ENCODE measurements at places on chromosomes 11 and 22.
A peak's percentile ranks its signal among the peaks of the same experiment; 100 is the strongest.

GRCh38 chr11:7532405-7533145, 18.8 kb downstream of the PPFIBP2 start:
- DNase-seq: no peak

DNA sequence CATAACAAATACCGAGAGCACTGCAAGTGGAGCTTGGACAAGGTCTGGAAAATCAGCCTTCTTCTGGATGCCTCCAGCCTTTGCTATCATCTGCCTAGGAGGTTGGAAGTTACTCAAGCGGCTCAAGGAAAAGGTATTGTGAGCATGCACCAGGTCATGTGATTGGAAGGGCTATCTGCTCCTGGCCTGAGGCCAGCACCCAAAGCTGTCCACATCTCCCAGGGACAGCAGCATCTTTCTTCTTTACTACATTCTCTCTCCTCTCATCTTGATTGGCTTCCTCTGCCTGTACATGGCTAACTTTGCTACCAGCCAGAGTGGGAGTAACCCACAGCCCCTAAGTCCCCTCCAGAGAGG, 44.2 kb upstream of the AMPD3 start:
- no peak for DNase-seq

GRCh38 chr22:48887394-48888332, 940.0 kb downstream of the BRD1 start:
- no peak for DNase-seq

- DNase-seq: no peak
Observed at GRCh38 chr11:35293035-35293434, 126.3 kb downstream of the SLC1A2 start.

- DNase-seq: no peak
Observed at GRCh38 chr11:105897161-105897560, 124.9 kb downstream of the MSANTD4 start.

DNA sequence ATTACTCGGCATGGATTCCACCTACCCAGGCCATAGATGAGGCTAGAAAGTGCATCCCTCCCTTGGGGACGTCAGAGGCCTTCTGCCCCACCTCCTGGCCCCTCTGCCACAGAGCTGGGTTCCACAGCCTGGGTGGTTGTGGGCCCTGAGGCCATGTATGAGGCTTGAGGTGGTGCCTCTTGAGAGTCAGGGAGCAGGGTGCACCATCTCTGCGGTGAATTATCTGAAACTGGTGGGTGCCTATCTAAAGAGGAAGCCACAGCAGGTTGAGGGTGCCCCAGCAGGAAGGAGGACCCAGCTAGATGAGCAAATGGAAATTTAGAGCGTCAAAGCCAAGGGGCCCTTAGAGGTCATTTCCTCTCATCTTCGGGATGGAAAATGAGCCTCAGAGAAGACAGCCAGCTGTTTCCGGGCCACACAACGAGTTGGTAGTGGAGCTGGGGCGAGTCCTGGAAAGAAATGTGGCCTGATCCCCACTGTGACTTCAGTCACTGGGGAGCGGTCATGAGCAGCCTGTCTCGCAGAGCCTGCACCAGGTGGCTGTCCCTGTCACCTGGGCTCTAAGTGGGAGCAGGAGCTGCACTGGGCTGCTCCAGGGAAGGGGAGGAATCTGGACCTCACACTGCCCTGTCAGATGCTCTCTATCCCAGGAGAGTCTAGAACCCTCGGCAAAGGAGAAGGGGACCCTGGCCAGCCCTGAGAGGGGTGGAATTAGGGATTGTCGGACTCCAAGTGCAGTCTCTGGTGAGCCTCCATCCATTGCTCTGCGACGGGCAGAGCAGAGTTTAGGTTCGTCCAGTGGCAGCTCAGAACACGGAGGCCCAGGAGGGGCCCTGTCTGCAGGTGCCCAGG, 7.3 kb downstream of the ADORA2A start:
- no peak for DNase-seq

- no peak for DNase-seq
Observed at GRCh38 chr11:69968396-69969347, 109.4 kb upstream of the ANO1 start.

DNA sequence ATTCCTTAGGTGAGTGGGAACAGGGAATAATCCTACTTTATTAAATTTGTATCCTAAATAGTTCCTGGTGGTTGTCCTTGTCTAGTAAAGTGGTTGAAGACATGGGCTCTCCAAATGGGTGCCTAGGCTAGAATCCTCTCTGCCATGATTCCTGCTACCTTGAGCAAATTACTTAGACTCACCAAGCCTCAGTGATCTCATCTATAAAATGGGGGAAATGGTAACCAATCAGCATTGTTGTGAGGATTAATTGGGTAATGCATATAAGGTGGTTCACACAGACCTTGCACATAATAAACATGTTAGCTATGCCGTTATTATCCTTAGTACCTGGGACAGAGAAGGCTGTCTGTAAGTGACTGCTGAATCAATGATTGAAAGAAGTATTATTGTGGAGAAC, 109.9 kb downstream of the FAR1 start:
- DNase-seq: no peak

DNA sequence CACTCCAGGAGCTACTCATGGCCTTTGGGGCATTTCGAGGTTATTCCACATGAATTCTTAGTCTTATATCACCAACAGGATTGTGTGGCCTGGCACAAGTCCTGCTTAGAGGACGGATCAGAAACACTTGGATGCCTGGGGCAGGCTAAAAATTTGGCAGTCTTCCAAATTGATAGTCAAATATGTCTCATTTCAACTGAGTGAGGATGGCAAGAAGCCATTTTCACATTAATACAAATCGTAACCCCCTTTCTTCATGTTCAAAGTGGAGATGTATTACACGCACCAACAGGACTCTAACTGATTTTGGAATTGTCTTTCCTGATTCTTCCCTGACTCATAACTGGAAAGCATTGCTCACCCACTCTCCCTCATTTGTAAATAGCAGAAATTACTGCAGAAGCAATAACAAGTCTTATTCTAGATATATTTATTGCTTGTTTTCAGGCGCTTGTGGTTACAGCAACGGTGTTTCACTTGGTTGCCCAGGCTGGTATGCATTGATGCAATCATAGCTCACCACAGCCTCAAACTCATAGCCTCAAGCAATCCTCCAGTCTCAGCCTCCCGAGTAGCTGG, 10.3 kb upstream of the CCDC86 start:
- no peak for DNase-seq

DNA sequence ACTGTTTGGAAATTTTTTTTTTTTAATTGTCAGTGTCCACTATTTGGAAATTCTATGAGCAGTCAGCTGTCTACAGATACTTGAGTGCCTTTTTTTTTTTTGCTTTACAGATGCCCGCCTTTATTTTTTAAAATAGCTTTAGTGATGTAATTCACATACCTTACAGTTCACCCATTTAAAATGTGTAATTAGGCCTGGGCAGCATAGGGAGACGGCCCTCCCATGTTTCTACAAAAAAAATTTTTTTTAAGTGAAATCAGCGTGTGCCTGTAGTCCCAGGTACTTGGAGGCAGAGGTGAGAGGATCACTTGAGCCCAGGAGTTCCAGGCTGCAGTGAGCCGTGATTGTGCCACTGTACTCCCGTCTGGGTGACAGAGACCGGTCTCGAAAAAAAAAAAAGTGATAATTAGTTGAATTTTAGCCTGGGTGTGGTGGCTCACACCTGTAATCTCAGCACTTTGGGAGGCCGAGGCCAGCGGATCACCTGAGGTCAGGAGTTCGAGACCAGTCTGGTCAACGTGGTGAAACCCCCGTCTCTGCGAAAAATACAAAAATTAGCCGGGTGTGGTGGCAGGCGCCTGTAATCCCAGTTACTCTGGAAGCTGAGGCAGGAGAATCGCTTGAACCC, 1.5 kb downstream of the ZNF143 start:
- no peak for DNase-seq

DNA sequence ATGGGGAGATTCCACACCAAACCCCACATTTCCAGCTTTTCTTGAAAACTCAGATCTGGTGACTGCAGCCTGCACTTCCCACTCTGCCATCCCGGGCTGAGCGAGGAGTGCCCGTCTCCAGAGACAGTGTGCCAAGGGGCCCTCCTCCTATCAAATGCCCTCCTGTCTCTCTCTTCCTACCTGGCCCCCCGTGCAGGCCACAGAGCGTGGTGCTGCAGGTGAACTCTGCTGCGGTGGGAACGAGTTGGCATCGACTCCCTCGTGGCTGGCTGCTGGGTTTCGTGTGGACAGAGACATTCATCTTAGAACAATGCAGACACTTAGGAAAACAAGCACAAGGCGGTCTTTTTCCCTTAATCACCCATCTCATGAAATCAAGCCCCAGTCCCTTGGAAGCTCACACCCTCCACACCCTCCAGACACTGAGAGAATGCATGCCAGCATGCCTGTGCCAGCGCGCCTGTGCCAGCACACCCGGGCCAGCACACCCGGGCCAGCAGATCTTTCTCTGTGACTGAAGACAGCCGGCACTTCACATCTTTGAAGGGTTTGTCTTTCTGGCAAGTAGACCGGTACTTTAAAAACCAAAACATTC, 65.0 kb downstream of the PARVB start:
- peak; percentile 44 for DNase-seq

- DNase-seq: no peak
Observed at GRCh38 chr11:94656968-94657367, 89.8 kb downstream of the PIWIL4 start.

- no peak for DNase-seq
Observed at GRCh38 chr11:126134461-126135155, 71.9 kb upstream of the CDON start.

DNA sequence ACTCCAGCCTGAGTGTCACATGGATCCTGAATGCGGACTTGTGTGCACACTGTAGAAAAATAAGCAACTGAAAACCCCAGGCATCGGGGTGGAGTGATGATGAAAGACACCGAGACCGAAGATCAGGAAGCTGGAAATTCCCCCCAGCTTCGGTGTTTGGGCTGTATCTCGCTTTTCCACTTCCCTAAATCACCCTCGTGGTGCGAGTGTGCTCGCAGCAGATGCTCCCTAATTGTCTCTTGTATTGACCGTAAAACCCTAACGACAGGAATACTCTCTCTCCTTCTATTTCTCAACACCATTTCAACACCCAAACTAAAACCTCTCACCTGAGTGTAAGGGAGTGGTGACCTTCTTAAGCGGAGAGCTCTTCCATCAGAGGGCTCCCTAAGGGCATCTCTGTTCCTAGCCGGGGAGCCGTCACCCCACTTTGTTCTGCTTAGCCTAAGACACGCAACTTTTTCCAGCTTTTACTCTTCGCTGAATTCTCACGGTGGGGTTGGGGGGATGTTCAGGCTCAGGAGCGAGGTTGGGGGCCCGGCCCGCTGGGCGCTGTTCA, 635 bp upstream of the GRK3 start:
- peak; percentile 70 for DNase-seq
